Fibroblast of skin of back (primary cell): ENCODE measurements at places on chromosomes 7 and 10.
A peak's percentile ranks its signal among the peaks of the same experiment; 100 is the strongest.

DNA sequence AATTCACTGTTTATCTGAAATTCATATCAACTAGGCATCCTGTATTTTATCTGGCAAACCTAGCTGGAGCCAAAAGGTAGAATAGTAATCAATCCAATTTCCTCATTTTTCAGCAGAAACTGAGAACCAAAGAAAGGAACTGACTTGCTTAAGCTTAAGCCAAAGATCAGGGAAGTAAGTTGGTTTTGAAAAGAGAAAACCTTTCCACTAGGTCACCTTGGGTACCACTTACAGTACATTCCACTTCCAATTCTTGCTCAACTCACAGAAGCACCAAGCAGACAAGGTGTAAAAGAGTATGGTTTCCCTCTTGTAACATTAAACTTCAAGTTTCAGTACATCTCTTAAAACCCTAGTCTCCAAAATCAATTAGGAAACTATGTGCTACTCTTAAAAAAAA is 79.6 kb downstream of the ZFAND4 start:
- no peak for DNase-seq

- DNase-seq, result peak; percentile 90
Measured at GRCh38 chr10:73899423-73899822, 11.5 kb upstream of the PLAU start.

GRCh38 chr7:19090526-19090925 is 26.9 kb downstream of the TWIST1 start:
- DNase-seq, result peak; percentile 44

GRCh38 chr10:78162853-78163252 is 129.2 kb downstream of the RPS24 start:
- peak; percentile 6 for DNase-seq

DNA sequence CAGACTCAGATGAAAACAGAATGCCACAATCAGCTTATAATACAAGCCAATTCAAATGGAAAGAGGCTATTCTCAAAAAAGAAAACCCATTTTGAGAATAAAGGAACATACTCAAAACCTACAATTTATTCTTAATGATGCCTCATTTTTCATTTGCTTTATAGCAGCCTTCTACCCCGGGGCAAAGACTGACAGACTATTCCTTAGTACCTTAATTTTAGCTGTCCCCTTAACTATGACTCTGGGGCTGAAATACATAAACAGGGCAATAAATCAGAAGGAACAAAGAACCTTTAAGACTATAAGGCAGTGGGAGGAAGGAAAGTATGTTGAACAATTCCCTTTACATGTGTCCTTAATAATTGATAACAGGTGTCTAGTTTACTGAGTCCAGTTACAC is 76.8 kb downstream of the TMEM106B start:
- DNase-seq, result no peak

- DNase-seq, result peak; percentile 79
Measured at GRCh38 chr7:36468370-36469101, 78.9 kb downstream of the ANLN start.

- no peak for DNase-seq
Measured at GRCh38 chr10:119782981-119783664, 57.3 kb downstream of the INPP5F start.

DNA sequence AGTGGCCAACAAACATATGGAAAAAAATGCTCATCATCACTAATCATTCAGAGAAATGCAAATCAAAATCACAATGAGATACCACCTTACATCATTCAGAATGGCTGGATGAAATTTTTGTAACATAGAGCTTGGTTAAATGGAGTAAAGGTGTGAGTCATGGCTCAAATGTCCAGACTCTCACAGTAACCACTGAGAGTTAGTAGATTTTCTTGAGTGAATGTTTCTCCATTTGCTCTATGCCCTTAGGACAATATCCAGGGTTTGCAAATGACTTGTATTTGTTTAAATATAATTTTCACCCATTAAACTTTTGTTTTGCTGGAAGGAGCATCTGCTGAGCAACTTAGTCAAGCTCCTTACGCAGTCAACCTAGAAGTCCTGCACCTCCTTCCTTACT is 967.2 kb downstream of the XPNPEP1 start:
- no peak for DNase-seq

DNA sequence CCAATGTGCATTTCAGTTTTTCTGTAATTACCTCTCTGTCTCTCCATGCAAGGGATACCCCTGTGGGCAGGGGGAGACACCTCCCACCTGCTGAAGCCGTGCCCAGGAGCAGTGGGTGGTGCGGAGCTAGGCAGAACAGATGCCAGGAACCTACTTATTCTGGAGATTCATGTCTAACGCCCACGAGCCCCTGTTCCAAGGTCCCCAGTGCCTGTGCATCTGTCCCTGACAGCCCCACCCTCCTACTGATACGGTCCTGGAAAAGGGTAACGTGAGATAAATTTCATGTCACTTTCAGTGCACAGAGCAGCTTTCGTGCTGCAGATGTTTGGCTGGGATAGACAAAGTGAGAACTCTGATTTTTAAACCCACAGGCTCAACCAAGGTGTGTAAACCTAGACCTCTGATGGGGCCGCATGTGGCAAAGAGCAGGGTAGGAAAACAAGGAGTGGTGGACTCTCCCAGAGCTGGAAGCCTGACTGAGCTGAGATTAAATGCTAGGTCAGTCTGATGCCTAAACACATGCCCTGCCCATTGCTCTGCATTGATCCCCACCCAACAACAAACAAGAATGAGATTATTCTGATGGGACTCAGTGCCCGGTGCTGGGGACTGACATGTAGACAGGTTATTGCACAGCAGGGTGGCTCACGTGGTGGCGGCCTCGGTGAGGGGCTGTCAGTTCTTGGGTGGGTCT is 123.6 kb upstream of the GDF10 start:
- DNase-seq, result no peak

GRCh38 chr7:85010306-85010705 is 176.6 kb downstream of the SEMA3D start:
- DNase-seq, result no peak

- DNase-seq, result no peak
Measured at GRCh38 chr10:106913348-106913747, 251.2 kb downstream of the SORCS1 start.

DNA sequence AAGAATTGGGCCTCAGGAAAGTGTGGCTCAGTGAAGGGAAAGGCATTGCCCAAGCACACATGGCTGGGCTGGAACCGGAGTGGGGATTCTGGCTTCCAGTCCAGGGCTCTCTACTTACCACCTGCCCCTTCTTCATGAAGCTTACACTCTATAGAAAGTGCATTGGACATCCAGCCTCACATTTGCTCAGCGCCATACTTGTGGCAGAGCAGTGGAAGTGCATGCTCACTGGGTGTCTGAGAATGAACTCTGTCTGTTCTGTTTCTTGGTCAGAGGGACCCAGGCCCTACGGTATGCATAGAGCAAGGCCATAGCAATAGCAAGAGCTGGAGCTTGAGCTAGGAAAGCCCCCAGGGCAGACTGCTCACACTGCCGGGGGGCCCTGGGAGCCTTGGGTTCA is 1253.5 kb downstream of the TYW1 start:
- DNase-seq, result no peak

DNA sequence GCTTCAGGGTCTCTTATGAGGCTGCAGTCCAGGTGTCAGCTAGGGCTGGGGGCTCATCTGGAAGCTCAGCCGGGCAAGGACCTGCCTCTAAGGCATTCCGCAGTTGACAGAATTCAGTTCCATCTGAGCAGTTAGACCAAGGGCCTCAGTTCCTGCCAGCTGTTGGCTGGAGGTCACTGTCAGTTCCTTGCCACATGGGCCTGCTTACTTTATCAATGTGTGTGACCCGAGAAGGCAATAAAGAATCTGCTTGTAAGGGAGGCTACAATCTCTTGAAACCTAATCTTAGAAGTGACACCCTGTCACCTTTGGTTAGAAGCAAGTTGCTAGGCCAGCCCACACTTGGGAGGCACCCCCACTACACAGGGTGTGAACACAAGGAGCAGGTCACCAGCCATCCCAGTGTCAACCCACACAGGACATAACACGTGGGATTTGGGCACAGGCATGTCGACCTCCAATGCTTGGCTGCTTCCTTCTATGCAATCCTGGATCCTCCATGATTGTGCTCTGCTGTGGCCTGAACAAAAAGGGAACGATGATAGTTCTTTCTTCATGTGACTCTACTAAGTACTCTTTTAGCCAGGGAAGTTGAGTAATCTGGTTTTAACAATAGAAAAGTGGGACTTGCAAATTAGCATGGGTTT is 41.8 kb downstream of the MTURN start:
- DNase-seq, result no peak

GRCh38 chr7:81081616-81082015 is 162.8 kb upstream of the SEMA3C start:
- DNase-seq, result peak; percentile 56

DNA sequence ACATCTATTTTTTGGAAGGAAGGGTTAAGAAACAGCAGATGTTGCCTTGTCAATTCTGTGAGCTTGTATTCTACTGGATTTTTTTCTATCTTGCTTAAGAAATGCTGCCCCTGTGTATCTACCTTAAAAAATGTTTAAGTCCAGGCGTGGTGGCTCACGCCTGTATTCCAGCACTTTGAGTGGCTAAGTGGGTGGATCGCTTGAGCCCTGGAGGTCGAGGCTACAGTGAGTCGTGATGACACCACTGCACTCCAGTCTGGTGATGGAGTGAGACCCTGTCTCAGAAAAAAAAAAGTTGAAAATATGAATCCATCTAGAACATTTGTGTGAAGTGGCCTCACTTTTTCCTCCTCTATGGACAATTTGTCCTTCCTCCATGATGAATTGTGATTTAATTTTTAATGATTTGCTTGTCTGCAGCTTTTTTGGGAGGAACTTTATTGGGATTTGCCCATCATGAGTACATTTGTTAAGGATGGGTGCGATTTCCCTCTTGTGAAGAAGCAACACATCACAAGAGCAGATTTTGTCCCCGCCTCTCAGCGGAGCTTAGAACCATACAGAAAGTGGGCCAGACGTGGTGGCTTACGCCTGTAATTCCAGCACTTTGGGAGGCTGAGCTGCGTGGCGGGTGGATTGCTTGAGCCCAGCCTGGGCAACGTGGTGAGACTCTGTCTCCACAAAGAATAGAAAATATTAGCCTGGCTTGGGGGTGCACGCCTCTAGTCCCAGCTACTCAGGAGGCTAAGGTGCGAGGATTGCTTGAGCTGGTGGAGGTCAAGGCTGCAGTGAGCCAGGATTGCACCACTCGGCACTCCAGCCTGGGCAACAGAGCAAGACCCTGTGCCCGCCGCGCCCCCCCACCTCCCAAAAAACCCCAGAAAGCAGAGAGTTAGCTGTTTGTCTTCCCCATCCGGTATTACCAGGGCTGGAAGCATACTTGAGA is 57.7 kb downstream of the DNAJB6 start:
- peak; percentile 68 for DNase-seq

- DNase-seq, result no peak
Measured at GRCh38 chr7:140677496-140677895, 4.8 kb downstream of the ADCK2 start.

GRCh38 chr7:111105269-111105668 is 14.3 kb downstream of the LRRN3 start:
- no peak for DNase-seq

DNA sequence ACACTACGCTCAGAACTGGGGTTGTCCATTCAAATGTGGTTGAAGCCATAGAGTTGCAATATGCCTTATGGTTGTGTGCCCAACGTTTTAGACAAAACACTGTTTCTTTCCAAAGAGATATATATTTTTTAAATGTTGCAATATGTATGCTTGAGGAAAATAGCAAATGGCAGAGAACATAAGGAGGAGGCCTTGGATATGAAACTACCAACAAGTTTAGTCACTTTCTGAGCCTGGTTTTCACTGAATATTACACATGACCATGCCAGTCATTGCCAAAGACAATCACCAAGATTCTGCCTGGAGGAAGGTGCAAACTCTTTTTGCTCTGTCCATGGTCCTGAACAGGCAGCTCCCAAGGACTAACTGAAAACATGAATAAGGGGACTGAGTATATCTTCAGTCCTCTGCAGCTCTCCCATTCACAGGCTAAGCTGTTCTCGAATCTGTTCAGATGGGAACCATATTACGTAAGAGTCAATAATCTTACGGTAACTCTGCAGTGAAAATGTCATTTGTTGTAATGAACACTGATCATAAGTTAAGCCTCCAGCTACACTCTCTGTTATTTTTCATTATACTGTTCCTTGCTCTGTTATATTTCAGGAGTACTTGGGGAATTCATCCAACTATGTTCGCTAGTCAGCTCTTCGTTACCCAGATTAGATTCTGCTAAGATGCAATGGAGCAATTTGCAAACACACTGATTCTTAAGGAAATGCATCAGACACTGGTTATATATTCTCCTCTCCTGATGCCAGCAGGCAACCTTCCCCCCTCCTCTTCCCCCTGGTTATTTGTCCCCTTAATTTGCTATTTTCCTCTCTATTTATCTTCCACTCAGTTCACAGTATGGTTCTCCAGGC is 90.7 kb upstream of the C1QL3 start:
- DNase-seq, result peak; percentile 52

- no peak for DNase-seq
Measured at GRCh38 chr10:8042721-8043568, 11.5 kb upstream of the GATA3 start.

GRCh38 chr10:34567659-34568253 is 247.3 kb downstream of the PARD3 start:
- no peak for DNase-seq

DNA sequence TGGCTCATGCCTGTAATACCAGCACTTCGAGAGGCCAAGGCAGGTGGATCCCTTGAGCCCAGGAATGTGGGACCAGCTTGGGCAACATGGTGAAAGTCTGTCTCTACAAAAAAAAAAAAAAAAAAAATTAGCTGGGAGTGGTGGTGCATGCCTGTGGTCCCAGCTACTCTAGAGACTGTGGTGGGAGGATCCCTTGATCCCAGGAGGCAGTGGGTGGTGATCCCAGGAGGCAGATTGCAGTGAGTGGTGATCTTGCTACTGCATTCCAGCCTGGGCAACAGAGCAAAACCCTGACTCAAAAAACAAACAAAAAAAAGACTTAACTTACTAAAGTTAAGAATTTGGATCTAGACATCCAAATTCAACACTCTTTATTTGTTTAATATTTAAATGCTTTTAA is 10.2 kb upstream of the ADO start:
- DNase-seq, result peak; percentile 88

DNA sequence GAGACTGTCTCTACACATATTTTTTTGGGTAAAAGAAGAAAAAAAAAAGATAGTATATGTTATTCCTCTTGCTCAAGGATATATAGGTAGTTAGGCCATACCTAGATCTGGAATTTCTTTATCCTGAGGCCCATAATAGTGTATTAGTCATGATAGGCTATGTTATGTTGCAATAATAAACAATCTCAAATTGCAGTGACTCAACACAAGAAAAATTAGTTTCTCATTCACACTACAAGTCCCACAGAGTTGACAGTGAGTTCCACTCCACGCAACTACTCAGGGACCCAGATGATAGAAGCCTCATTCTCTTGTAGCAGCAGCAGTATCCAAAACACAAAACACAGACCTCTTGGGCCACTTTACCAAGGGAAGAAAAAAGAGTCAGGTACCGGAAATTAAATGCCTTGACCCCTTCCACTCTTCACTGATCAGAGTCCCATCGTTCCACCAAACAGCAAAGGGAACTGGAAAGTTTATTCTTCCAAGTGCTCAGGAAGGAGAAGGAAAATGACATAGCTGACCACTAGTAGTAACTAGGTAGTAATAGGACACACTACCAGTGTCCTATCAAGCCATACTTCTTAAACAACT is 7.4 kb upstream of the C10orf67 start:
- DNase-seq, result peak; percentile 58

- no peak for DNase-seq
Measured at GRCh38 chr7:45649560-45650346, 75.6 kb downstream of the ADCY1 start.
